ENCODE measurements at places on chromosomes 2 and 18.

DNA sequence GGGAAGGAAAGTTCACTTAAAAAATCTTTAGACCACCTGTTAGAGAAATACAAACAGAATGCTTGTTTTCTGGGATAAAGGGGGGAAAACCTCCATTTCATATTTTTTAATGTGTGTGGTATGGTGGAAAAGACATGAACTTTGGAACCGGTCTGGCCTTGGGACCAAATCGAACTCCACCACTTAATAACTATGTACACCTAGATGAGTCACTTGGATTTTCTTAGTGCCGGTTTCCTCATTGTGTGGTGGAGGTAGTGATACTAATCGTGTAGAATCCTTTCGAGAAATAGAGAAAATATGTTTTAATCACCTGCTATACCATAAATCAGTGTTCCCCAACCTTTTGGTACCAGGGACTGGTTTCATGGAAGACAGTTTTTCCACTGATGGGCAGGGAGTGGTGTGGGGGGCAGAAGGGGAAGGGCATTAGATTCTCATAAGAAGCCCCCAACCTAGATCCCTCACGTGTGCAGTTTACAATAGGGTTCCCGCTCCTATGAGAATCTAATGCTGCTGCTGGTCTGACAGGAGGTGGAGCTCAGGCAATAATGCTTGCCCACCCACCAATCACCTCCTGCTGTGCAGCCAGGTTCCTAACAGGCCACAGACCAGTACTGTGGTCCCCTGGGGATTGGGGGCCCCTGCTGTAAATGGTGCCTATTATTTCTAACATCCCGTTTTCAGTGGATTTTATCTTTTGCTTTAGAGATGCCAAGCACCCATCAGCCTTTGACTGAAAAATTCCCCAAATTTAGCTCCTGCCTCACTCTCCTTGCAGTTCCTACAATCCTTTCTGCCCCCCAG is 308.8 kb downstream of the PRKCE start:
- no peak for DNase-seq

- DNase-seq = no peak
These were observed 1.2 kb downstream of the GATA6 start for GRCh38 chr18:22170421-22171257.

DNA sequence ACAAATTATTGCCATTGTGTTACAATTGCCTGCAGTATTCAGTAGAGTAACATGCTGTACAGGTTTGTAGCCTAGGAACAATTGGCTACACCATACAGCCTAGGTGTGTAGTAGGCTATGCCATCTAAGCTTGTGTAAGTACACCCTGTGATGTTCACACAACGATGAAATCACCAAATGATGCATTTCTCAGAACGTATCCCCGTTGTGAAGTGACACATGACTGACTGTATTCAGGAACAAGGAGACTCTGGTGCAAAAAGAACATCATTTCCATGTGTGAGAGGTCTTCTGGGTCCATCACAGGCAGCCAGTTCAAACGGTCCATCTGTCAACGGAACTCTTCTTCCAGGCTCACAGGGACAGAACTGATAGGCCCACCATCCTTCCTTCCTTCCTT is 263.7 kb downstream of the ANAPC1 start:
- DNase-seq = no peak

DNA sequence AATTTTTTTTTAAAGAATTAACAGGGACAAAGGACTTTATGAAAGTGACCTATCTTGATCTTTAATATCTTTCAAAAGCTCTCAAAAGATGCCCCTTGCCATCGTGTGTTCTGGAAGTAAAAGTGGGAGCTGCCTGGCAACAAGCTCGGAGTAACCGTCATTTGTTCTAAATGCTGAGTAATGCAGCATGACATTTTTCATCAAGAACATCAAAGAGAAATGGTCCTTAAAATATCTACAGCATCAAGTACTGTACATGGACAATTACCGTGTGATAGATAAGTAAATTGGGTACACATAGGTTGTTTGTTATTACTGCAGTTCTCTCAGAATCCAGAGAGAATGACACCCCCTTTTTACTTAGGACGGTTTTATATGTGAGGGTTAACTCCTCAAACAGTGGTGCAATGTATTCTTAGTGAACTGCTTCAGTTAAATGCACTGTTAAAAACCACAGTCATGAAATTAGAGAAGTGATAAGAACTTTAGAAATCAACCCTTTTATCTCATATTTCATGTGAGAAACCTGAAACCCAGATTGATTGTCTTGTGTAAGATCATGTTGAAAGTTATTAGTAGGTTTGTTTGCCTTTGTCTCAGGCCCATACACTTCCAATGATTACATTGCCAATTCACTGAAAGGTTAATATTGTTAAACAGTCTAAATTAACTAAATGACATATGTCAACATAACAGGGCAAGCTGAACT is 90.6 kb upstream of the HNMT start:
- DNase-seq = no peak

DNA sequence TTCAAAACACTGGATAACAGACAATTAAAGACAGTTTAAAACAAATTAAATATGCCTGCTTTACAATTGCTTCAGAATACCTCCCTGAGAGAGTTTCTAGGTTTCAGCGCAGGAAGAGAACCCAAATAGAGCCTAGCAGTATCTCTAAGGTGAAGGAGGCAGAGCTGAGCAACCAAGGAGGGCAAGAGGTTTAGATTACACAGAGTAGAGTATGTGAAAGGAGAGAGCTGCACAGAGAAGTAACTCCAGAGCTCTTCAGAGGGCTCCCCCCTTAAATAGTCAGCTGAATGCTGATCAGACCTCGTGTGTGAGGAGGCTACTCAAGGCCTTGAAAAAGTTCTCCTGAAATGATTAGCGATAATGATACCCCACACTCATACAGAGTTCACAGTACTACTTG is 386.5 kb upstream of the TCF4 start:
- no peak for DNase-seq

- no peak for DNase-seq
These were observed 8.8 kb upstream of the ALPI start for GRCh38 chr2:232447091-232447620.

DNA sequence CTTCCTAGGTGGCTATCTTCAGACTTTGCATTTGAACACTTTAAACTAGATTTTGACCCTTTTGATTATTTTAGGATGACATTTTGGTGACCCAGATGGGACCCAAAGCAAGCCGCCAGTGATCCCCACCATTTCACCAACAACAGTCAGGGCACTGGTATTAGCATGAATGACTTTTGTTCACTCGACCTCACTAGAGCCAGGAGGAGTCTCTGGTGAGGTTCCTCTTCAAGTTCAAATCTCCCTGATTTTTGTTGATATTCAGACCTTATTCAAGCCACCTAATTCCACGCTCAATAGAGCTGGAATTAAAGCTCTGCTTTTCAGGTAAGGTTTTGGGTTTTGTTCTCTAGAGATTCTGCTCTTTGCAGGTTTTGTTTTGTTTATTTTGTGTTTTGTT is 202.3 kb downstream of the MREG start:
- DNase-seq = no peak

- DNase-seq = no peak
These were observed 33.4 kb upstream of the SLC9A2 start for GRCh38 chr2:102585847-102586404.

DNA sequence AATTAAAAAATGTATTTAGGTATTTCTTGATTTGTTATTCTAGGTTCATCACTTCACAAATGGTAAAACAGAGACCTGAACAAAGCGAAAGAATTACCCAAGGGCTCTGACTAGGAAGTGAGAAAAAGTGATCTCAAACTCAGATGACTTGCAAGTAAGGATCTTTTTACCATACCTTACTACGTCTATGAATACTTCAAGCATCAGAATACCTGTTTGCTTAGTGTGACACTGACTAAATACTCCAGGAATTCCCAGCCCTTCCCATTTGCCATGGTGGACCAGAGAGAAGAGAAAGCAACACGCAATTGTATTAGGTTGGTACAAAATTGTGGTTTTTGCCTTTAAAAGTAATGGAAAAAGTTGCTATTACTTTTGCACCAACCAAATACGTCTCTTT is 35.8 kb upstream of the FIGN start:
- no peak for DNase-seq

DNA sequence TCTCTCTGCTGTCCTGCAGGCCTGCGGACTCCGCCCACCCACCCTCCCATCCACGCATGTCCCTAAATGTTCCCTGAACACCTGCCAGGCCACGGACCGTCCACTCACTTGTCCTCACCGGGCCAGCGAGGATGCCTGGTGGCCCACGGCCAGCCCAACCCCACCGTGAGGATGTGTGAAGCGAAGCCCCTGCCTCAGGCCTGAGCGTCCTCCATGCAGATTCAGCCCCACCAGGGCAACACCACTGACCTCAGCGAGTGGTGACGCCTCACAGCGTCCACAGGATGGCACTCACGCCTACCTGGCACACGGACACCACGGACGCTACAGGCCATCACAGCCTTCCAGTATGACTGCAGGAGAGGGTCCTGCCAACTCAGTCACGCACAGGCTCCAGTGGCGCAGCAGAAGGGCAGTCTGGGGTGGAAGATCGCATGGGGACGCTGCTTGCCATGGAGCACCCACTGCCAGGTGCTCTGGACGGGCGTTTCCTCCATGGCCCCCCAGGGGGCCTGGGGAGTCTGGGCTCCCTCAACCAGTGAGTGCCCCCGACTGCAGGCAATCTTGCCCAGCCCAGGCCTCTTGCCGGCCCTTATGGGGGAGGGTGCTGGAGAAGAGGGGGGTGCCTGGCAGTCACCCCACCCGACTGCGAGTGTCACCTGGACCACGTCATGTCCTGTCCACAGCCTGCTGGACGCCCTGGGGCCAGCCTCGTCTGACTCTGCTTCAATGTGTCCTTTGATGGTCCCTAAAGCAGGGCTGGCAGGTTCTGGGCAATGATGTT is 25.4 kb downstream of the HDAC4 start:
- DNase-seq = no peak

DNA sequence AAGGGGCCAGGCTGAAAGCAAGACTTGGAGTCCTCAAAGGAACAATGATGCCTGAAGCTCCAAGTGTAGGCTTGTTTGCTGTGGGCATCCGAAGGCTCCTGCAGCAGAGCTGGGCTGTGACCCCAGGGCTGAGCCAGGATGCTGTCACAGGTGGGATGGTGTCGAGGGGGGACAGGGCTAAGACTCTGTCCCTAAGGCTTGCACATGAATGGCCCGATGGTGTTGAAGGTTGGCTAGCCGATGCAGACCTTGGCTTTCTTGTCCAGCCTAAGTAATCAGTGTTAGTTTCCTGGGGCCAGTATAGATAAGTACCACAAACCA is 251.0 kb downstream of the NDUFA10 start:
- no peak for DNase-seq

- DNase-seq = no peak
These were observed 31.1 kb downstream of the KIF5C start for GRCh38 chr2:148906124-148906523.

DNA sequence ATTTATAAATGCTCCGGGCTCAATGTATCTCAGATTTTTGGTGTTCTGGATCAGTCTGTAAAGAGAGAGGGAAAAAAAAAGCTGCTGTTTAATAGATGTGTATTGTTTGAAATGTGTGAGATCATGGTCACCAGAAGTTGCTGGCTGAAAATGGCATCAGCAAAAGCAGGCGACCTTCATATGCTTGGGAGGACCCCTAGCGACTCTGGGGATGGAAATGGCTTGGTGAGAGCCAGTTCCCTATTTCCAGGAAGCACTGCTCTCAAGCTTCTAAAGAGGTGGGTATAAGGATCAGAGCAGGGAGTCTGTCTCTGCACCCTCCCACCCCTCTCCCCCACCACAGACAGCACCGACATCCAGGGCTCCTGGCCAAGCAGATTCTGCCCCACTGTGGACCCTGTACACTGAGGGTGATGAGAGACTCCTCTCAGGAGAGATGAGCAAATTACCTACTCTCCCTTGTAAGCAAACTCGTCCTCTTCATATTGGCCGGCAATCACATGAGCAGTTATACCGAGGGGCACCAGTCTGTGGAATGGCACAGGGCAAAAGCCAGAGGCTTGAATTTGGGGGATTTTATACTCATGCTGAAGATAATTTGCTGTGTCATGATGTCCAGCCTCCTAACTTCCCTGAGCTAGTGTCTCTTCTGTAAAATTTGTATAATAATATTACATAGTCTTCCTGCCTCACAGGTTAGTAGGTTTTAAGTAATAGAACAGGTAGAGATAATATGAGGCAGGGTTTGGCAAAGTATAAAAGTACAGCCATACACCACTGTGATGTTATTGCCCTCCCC is 29.6 kb downstream of the LHCGR start:
- DNase-seq = no peak

All from T-helper 2 cell treated with Interferon-gamma antibody and Interleukin-4, amounts not matched to agents 5 μg/mL and 100 μg/mL, for 36 hours (primary cell).